Caco-2 (cell line): ENCODE measurements at places on chromosomes 1 and 21. TPM values are rescaled to one million over a fixed set of nuclear protein-coding genes. Genes with fewer than 3 reads are reported as not detected.
A peak's percentile ranks its signal among the peaks of the same experiment; 100 is the strongest.

DNA sequence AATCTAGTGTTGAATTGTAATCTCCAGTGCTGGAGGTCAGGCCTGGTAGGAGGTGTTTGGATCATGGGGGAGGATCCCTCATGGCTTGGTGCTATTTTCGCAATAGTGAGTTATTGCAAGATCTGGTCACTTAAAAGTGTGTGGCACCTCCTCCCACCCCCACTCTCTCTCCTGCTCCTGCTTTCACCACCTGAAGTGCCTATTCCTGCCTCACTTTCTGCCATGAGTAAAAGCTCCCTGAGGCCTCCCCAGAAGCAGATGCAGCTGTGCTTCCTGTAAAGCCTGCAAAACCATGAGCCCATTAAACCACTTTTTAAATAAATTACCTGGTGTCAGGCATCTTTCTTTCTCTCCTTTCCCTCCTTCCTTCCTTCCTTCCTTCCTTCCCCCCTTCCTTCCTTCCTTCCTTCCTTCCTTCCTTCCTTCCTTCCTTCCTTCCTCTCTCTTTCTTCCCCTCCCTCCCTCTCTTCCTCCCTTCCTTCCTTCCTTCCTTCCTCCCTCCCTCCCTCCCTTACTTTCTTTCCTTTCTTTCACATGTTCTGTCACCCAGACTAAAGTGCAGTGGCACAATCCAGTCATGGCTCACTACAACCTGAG lies 172.4 kb downstream of the C1orf21 start:
- no peak overlapping the region for H3K4me3 ChIP-seq
- no peak for DNase-seq
- no peaks in the 10 kb centered on the region for H3K27me3 ChIP-seq
- no peak overlapping the region for H3K27ac ChIP-seq

- no peaks in the 10 kb centered on the region for H3K36me3 ChIP-seq
- H3K4me3 ChIP-seq = no peak overlapping the region
- H3K27me3 ChIP-seq = no peaks in the 10 kb centered on the region
- no peak for DNase-seq
- no peaks in the 10 kb centered on the region for H3K4me1 ChIP-seq
- no peak overlapping the region for H3K27ac ChIP-seq
Measured at GRCh38 chr21:16330908-16331268, 601.1 kb downstream of the USP25 start.

DNA sequence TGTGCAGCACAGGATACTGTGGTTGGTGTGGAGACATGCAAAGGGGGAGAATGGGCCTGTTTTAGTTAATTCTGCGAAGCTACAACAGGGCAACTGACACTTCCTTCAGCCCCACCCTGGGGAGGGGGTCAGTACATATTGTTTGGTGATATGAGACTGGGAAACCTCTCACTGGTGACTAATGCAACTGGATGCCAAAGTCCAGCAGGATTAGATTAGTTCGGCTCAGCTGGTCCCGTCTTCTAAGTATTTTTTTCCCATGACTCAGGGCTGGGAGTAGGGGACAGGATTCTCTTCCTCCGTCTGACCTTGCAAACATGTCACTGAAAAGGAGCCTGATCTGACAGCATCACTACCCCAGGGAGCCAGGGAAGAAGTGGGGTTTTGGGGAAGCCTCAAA lies 43.0 kb downstream of the PLXNA2 start:
- no peaks in the 10 kb centered on the region for H3K27me3 ChIP-seq
- H3K36me3 ChIP-seq = no peaks in the 10 kb centered on the region
- H3K4me3 ChIP-seq = no peak overlapping the region
- DNase-seq = peak; percentile 81
- H3K27ac ChIP-seq = peak overlapping the region; percentile 82

LAMC2 gene
- total RNA-seq = 34.9 and 51.0 TPM in 2 replicates

TMEM269 gene
- total RNA-seq = 0.58 and 0.68 TPM in 2 replicates

DNA sequence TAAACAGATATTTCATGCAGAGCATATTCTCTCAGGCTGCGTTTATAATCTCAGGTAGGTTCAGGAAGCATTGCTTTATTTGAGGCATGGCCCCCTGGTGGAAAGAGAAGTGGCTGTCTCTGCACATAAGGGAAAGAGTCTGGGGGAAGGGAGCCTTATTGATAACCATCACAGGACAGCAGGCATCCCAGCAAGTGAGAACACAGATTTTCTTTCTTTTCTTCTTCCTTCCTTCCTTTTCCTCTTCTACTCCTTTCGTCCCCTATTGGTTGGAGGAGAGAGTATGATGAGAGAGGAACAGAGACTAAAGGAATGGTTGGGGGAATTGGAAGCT lies 21.9 kb downstream of the TSNAX start:
- no peaks in the 10 kb centered on the region for H3K27me3 ChIP-seq
- no peak overlapping the region for H3K27ac ChIP-seq
- no peaks in the 10 kb centered on the region for H3K36me3 ChIP-seq
- H3K4me3 ChIP-seq = no peak overlapping the region

- no peak overlapping the region for H3K4me3 ChIP-seq
- H3K36me3 ChIP-seq = no peaks in the 10 kb centered on the region
Measured at GRCh38 chr1:88441022-88441421, 243.1 kb upstream of the PKN2 start.

DNA sequence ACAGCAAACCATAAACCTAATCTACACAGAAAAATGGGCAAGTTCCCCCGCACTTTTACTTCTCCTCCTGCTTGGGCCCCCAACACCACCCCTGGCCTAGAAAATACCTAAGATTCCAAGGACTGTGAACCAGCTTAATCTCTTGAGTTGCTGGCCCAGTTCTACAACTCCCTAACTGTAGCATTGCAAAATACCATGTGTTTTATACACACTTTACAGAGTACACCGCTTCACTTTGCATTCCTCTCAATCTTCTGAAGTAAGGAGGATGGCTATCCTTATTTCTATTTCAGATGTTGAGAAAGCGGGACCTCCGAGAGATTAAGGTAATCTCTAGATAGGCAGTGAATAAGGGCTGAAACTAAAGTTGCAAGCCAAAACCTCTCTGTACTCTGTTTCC lies 408.3 kb upstream of the NR5A2 start:
- H3K27me3 ChIP-seq = no peaks in the 10 kb centered on the region
- peaks cover 13% of the 10 kb centered on the region; the same call in 1 of the 2 replicates for H3K4me1 ChIP-seq
- DNase-seq = peak; percentile 50
- H3K36me3 ChIP-seq = no peaks in the 10 kb centered on the region
- H3K4me3 ChIP-seq = no peak overlapping the region

DNA sequence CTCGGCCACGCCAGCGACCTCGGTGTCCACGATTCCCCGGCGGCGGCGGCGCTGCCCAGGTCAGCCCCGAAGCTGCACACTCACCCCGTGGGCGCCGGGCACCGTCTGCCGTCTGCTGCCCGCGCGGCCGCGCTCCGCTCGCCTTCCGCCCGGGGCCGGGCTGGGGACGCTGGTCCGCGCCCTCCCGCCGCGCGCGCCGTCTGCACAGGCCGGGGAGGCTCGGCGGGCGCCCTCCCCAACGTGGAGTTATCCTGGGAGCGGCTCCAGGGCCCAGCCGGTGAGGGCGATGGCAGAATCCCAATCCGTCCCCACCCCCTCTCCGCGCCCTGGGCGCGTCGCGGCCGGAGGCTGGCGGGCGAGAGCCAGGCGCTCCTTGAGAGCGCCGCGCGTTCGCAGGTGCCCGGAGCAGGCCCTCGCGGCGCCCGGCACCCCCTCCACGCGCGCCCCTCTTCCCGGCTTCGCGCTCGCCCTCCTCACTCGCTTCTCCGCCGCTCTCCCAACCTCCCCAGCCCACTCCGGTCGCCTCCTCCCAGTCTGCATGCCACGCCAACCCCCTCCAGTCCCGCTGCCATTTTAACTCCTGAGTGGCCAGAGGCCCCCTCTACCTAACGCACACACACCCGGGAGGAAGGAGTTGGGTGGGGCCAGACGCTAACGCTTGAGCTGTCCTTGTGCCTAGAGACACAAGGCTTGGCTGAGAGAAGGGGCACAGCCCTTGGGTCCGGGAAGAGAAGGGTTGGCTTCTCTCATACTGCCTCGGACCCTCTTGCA lies at the start of gene LRRN2:
Gene LRRN2 (minus strand): TSS at position 503 of the 771 bp plus-strand sequence. CDS start 65,746 bp downstream, outside the sequence.
- peaks cover 4% of the 10 kb centered on the region for H3K27me3 ChIP-seq
- H3K36me3 ChIP-seq = no peaks in the 10 kb centered on the region
- no peak for DNase-seq
- 0 out of 2 replicates have a peak, but pooled peaks cover 4% of the 10 kb centered on the region for H3K4me1 ChIP-seq

COL6A2 gene
- total RNA-seq = 8.8 and 11.1 TPM in 2 replicates

DNA sequence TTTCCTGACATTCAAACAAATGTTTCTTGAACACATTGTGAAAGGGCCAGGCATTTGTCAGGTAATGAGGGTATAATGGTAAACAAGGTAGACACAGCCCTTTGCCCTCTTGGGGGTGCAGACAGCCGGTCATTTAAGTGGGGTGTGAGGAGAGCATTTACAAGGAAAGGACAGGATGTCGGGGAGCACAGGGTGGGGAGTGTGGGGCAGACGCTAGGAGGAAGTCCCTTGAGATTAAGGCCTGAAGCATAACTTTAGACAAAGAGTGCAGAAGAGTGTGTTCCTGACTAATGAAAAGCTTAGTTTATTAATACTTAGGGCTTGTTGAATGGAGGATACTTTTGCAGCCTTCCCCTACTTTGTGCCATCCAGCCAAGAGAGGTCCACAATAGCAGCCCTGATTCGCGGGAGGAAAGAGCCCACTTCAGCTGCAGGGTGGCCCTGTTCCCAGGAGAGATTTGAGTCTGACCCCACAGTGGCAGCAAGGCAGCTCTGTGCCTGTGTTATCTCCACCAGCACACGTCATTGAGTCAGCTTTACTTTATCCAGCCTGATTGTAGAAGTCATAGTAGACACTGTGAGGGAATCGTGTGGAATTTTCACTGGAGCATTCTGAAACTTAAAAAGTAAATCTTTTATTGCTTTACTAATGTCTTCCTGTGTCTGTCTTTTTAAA lies 35.1 kb downstream of the MPZL1 start:
- no peak for DNase-seq
- no peak overlapping the region for H3K4me3 ChIP-seq
- no peaks in the 10 kb centered on the region for H3K27me3 ChIP-seq

DOCK7 gene
- total RNA-seq = 43.6 and 48.9 TPM in 2 replicates

DNA sequence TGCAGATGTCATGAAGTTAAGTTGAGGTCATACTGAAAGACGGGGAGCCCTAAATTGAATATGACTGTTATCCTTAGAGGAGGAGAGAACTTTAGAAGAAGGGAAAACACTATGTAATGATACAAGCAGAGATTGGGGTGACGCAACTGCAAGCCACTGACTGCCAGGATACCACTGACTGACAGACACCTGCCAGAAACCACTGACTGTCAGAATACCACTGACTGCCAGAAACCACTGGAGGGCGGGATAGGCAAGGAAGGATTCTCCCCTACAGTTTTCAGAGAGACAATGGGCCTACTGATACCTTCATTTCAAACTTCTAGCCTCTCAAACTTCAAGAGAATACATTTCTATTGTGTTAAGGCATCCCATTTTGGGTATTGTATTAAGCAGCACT lies 388.7 kb downstream of the USH2A start:
- no peaks in the 10 kb centered on the region for H3K4me1 ChIP-seq
- no peaks in the 10 kb centered on the region; the same call in 1 of the 2 replicates for H3K27me3 ChIP-seq
- no peak overlapping the region for H3K4me3 ChIP-seq
- peak; percentile 50 for DNase-seq
- H3K36me3 ChIP-seq = no peaks in the 10 kb centered on the region

DNA sequence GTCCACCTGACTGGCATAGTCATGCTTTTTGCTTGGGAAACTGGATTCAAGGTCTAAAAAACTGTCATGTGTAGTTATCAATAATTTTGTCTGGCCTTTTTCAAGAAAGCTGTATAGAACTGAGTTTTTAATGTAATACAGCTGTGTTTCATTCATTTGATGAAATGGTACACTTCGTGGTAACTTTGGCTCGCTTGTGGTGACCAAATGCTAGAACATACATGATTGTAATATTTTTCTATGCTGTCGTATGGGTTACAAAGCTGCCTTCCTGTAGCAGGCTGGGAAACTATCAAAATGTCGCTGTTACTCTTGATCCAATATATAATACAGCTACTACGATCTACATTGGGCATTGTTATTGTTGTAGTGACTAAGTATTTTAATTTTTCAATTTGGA lies 2.1 kb downstream of the LRRC42 start:
- no peaks in the 10 kb centered on the region for H3K36me3 ChIP-seq
- no peak overlapping the region for H3K4me3 ChIP-seq
- H3K27ac ChIP-seq = no peak overlapping the region
- peaks cover 8% of the 10 kb centered on the region; the same call in 1 of the 2 replicates for H3K4me1 ChIP-seq
- H3K27me3 ChIP-seq = no peaks in the 10 kb centered on the region

GRCh38 chr1:15224974-15225373 lies 22.0 kb upstream of the FHAD1 start:
- no peaks in the 10 kb centered on the region; the same call in 1 of the 2 replicates for H3K36me3 ChIP-seq
- no peak overlapping the region for H3K4me3 ChIP-seq
- DNase-seq = no peak
- H3K27ac ChIP-seq = no peak overlapping the region

GRCh38 chr1:29356663-29357062 lies 120.3 kb downstream of the PTPRU start:
- H3K36me3 ChIP-seq = no peaks in the 10 kb centered on the region
- no peaks in the 10 kb centered on the region for H3K4me1 ChIP-seq
- no peak for DNase-seq
- no peak overlapping the region for H3K27ac ChIP-seq
- H3K27me3 ChIP-seq = no peaks in the 10 kb centered on the region

GRCh38 chr1:167676916-167677848 lies 44.6 kb upstream of the MPZL1 start:
- no peak overlapping the region for H3K27ac ChIP-seq
- H3K36me3 ChIP-seq = no peaks in the 10 kb centered on the region
- no peak for DNase-seq
- H3K4me1 ChIP-seq = no peaks in the 10 kb centered on the region

GRCh38 chr1:214331827-214332423 lies 51.0 kb downstream of the SMYD2 start:
- DNase-seq = peak; percentile 46
- peaks cover 6% of the 10 kb centered on the region for H3K36me3 ChIP-seq
- H3K27me3 ChIP-seq = no peaks in the 10 kb centered on the region
- peak overlapping the region; percentile 63 for H3K27ac ChIP-seq
- peaks cover 32% of the 10 kb centered on the region for H3K4me1 ChIP-seq

AHDC1 gene
- total RNA-seq = 17.0 and 17.3 TPM in 2 replicates

GRCh38 chr21:40633048-40633447 lies 213.9 kb downstream of the DSCAM start:
- no peak for DNase-seq
- no peak overlapping the region for H3K27ac ChIP-seq
- no peaks in the 10 kb centered on the region for H3K4me1 ChIP-seq
- no peaks in the 10 kb centered on the region for H3K27me3 ChIP-seq

PLXNA2 gene
- total RNA-seq = 3.2 and 5.7 TPM in 2 replicates

DENND2D gene
- 20.4 and 23.2 TPM in 2 replicates for total RNA-seq

DNA sequence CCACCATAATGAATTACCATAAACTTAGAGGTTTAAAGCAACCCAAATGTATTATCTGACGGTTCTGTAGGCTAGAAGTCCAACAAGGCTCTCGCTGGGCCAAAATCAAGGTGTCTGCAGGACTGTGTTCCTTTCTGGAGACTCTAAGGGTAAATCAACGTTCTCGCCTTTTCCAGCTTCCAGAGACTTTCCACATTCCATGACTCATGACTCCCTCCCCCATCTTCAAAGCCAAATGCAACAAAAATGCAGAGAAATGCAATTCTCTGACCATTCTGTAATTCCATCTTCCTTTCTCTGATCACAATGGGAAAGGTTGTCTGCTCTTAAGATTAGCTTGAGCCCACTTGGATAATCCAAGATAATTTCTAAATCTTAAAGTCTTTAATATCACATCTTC lies 287.1 kb downstream of the LTN1 start:
- DNase-seq = no peak
- H3K27ac ChIP-seq = no peak overlapping the region
- H3K4me3 ChIP-seq = no peak overlapping the region
